HEK293T (cell line): ENCODE measurements at places on chromosomes 4 and X.

DNA sequence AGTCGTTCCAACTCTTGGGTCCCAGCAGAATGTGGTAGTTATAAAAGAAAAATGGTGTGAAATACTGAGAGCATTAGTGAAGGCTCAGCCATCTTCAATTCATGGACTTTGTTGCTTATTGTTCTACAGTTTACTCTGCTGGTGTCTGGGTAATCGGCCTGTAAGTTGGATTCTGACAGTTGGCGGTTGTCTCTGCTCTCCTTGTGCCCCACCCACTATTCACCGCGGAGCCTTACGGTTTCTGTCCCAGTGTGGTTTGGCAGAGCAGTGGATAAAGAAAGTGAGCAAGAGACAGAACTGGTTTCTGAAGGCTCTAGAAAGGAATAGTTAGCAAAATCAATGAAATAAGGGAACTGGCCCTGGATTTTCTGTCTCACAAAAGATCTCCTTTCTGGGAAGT, 9.1 kb downstream of the LONRF3 start:
- no peak for DNase-seq

- peak; percentile 42 for DNase-seq
Observed at GRCh38 chrX:16671005-16671404, 21.0 kb downstream of the S100G start.

DNA sequence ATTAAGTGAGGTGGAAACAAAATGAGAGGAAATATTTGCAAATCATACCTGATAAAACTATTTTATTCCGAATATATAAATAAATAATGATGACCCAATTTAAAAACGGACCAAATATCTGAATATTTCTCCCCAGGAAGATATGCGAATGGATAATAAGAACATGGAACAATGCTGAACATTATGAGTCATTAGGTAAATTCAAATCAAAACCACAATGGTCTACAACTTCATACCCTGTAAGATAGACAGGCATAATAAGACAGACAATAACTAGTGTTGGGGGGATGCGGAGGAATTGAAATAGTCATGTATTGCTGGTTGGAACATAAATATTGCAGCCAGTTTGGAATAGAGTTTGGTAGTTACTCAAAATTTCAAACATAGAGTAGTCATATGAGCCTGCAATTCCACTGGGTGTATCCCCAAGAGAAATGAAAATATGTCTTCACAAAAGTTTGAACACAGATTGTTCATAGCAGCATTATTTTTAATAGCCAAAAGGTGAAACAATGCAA, 47.6 kb upstream of the DRP2 start:
- no peak for DNase-seq

- no peak for DNase-seq
Observed at GRCh38 chr4:54228961-54229501, at the start of gene PDGFRA. Gene PDGFRA, plus strand, starts transcription at chr4:54229293. Its CDS starts 29,476 bp downstream, at chr4:54258769.

GRCh38 chrX:23503835-23504539, 163.3 kb upstream of the PRDX4 start:
- DNase-seq = no peak

- no peak for DNase-seq
Observed at GRCh38 chr4:88041626-88042025, 34.2 kb downstream of the PKD2 start.
